ENCODE measurements at places on chromosomes 4 and X. TPM values are rescaled to one million over a fixed set of nuclear protein-coding genes. Genes with fewer than 3 reads are reported as not detected.

GRCh38 chrX:119036107-119037029, 36.4 kb upstream of the CT47C1 start:
- no peak for DNase-seq

HELT gene
- total RNA-seq = not detected

DNA sequence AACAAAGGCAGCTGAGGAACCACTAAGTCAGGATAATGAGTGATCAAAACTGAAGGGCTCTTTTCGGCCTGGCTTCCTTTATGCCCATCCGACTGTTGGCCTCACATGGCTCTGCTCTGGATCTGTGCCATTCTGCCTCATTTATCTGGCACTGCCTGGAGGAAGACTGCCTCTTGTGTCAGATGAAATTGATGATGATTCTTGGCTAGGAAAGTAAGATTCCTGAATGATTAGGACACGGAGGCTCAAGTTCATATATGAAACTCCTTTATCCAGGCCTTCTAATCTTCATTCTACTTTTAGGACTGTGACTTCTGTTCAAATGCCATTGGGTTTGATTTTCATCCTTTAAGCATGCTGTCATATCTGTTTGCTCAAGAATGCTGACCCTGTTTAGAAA, 475.4 kb upstream of the RPS6KA3 start:
- no peak for DNase-seq

DNA sequence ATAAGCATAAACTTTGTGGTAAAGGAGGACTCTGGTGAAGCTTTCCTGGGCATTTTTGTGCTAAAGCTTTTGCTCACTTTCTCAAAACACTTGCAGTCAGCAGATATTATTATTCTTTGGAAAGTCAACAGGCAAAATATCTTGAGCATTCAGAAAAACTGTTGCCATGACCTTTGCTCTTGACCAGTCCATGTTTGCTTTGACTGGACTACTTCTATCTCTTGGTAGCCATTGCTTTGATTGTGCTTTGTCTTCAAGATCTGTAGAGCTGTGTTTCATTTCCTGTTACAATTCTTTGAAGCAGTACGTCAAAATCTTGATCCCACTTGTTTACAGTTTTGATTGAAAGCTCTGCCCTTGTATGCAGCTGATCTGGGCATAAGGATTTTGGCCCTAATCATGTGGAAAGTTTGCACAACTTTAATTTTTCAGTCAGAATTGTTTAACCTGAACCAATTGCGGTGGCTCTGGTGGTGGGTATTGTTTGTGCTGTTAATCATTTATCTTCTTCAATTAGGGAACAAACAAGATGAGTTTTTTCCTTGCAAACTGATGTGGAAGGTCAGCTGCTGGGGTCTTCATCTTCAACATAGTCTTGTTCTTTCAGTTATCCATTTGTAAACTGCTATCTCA, 121.5 kb upstream of the NUDT6 start:
- DNase-seq = no peak

DNA sequence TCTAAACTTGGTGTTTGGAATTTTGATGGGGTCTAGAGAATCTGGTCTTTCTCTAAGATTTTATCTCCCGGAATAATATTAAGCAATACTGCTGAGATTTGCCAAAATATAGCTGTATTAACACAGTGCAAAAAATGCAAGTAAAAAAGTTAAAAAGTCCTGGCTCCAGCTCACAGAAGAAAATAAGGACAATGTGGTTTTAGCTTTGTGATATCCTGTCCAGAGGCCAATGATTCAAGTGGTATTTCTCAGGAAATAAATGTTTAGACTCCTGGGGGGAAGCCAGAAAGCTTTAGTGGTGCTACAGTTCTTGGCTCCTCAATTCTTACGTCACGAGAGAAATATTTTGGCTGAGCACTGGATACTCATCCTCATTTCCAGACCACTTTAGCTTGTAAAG, 40.9 kb upstream of the IL13RA2 start:
- DNase-seq = peak; percentile 51

DNA sequence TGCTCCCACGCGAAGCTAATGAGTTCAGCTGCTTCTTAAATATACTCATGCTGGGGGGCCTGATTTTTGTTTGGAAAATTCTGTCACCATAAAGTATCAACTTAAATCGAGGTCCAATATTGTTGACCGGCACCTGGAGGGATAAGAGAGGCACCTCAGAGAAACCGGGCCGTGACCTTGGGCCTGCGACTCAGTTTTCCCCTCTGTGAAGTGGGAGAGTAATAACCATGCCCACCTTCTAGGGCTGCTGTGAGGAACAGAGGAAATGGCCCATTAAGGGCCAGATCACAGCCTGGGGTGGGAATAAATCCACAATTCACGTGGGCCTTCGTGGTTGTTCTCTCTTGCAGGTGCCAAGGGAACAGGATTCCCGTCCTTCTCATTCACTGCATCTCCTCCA, 39.4 kb downstream of the ZBTB49 start:
- DNase-seq = no peak

- DNase-seq = no peak
Observed at GRCh38 chr4:169724260-169724659, 33.5 kb downstream of the HPF1 start.

GRCh38 chr4:56654238-56654632, 26.9 kb downstream of the HOPX start:
- no peak for DNase-seq

ERAS gene
- total RNA-seq = not detected

GRCh38 chr4:136277741-136278140, 1254.6 kb downstream of the PCDH18 start:
- no peak for DNase-seq

GRCh38 chrX:154046940-154047610, 27.4 kb upstream of the IRAK1 start:
- DNase-seq = no peak

All from pulmonary artery endothelial cell (primary cell).